ENCODE measurements at places on chromosomes 1 and 21. TPM values are rescaled to one million over a fixed set of nuclear protein-coding genes. Genes with fewer than 3 reads are reported as not detected.
A peak's percentile ranks its signal among the peaks of the same experiment; 100 is the strongest.

DNA sequence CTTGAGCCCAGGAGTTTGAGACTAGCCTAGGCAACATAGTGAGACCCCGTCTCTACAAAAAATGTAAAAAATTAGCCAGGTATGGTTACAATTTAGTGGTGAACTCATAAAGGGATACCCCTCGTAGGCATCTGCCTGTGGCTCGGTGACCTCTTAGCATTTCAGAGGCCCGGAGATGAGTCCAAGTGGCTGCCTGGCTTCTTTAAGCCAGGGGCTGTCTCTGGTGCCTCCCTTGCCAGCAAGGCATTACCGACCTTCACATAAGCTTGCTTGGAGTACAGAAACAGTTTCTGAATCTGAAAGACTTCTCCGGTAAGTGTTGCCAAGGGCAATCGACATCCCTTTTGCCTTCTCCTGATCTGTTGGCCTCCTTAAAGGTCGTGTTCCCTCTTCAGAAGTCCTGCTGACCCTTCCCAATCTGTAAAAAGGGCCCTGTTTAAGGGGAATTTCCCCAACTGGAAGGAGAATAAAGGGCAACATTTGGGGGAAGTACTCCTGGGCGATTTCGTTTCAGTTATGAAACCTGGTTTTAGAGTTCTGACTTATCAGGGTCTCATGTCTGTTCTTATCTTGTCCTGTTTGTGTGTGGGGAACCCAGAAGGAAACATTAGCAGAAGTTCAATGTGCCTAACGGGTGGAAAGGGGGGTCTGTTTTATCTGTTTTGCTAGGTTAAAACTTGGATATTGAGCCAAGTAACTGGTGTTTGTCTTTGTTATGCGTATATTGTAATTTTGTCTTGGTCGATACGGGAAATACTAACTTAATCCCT is 32.9 kb downstream of the KIFAP3 start:
- DNase-seq = no peak

- DNase-seq = peak; percentile 8
These were observed 63.4 kb downstream of the LYPLAL1 start for GRCh38 chr1:219236933-219237610.

- DNase-seq = no peak
These were observed 41.5 kb downstream of the SNX7 start for GRCh38 chr1:98702976-98703375.

DNA sequence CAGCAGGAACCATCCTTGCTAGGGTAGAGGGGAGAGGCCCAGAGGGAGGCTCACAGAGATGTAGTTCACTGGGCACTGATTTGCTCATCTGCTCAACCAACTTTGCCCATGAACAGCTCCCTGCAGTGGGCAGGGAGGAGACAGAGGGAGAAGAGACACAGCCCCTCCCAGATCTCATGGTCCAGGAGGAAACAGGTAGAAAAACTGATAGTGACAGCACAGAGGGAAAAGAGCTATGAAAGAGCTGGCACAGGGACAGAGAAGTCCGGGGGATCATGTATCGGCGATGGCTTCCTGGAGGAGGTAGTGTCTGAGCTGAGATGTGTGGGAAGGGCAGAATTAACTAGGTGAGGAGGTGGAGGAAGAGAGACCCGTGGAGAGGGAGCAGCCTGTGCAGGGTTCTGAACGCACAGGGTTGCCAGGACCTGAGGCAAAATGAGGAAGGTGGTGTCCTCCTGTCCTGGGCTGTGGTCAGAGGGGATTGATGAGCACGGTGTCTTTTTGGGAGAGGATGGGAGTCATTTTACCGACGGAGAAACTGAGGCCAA is 85.9 kb downstream of the PTPRU start:
- DNase-seq = no peak

GRCh38 chr1:212952641-212952976 is 2.3 kb downstream of the VASH2 start:
- DNase-seq = no peak

- DNase-seq = no peak
These were observed at the start of gene METTL25B for GRCh38 chr1:156727926-156728598. Gene METTL25B, plus strand, starts transcription at chr1:156728469. Its CDS starts 636 bp downstream, at chr1:156729105.

- no peak for DNase-seq
These were observed 101.6 kb upstream of the TARDBP start for GRCh38 chr1:10910681-10911489.

DNA sequence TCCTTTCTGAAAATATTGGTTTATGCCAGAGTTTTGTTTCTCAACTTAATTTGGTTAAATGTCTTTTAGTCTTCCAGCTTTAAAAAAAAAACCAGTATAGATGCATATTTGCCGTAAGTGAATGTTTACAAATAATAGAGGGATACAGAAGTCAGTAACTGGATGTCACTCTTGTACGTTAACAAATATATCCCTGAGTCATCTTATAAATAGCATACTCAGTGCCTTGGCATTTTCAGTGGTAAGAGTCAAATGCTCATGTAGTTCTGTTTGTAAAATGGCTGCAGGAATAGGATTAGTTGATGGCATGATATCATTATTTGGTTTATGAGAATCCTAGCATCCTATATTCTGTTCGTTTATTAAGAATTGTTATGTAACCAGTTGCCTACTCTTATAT is 55.4 kb downstream of the SPEN start:
- DNase-seq = no peak

GRCh38 chr1:1972976-1973715 is 30.4 kb downstream of the CFAP74 start:
- no peak for DNase-seq

DNA sequence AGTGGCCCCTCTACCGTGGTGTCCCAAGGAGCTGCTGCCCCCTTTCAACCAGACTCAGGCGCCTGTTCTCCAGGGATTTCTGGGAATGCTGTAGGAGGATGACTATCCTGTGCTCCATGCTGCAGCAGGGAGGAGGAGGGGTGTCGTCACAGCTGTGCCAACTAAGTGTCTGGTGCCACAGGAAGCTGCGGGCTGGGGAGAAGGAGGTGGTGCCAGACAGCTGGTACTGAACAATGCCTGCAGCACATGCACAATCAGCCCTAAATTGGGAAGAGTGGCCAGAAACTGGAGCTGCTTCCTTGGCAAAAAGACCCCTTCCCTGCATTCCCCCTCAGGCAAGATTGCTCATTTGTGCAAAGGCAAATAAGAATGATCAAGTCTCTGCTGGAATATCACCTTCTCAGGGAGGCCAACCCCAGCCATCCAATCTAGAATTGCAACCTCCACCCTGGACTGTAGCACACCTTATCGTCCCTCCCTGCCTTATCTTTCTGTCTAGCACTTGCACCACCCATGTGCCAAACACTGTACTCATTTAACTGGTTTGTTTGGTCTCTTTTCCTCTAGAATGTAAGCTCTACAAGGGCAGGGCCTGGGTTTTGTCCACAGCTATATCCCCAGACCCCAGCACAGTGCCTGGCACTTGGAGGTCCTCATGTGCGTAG is 33.3 kb downstream of the LAMB3 start:
- DNase-seq = no peak

- no peak for DNase-seq
These were observed 236.2 kb upstream of the KAZN start for GRCh38 chr1:14362331-14362730.

DNA sequence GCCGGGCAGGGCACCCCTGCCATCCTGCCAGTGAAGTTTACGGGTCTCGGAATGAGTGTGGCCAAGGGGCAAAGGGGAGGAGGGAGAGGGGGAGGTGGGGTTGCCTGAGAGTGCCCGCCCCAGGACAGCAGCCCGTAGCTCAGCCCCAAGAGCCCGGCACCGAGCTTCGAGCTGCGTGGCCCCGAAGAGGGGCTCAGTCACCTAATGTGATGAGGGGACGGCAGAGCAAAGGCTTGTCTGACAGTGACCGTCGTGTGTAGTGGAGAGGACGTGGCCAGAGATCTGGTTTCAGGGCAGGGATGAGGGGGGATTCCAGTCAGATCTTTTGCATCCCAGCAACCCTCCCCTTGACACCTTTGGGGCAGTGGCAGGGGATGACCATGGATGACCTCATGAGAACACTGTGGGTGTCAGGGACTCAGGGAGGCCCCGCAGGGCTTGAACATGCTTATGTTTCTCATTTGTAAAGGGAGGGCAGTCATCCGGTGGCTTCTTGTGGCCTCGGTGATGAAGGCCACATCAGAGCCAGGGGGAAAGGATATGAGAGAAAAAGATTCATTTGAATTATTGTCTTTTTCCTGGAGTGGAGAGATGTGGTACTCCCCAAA is 1.1 kb upstream of the TRPM2 start:
- no peak for DNase-seq

DNA sequence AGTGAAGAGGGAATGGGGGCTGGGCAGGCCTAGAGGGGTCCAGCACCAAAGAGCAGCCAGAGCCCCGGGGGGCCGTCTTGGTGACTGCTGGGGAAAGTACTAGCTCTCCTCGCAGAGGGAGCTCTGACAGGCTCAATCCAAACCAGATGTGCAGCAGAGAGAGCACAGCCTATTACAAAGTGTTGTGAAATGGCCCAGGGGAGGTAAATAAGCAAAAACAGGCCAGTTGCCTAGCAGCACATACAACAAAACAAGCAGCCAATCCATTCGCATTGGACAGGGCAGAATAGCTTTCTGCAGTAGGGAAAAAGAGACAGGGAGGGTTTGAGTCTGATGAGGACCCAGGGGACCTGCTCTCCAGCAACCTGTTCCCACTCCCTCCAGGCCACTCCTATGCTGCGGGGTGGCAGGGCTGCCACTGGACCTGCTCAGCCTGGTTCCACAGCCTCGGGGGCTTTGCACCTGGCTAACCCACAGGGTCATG is 239.6 kb upstream of the FGGY start:
- DNase-seq = peak; percentile 68

DNA sequence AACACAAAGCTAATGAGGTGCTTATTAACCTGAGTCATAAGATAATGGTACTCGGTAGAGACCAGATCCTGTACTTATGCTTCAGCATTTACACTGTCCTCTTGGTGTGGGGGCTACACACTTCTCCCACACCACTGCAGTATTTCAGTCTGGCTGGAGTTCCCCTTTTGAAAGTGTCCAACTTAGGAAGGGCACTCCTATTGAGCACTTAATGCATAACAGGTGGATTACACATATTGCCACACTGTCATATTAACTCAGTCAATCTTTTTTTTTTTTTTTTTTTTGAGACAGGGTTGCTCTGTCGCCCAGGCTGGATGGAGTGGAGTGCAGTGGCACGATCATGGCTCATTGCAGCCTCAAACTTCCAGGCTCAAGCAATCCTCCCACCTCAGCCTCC is 1.5 kb downstream of the GPATCH4 start:
- no peak for DNase-seq

DNA sequence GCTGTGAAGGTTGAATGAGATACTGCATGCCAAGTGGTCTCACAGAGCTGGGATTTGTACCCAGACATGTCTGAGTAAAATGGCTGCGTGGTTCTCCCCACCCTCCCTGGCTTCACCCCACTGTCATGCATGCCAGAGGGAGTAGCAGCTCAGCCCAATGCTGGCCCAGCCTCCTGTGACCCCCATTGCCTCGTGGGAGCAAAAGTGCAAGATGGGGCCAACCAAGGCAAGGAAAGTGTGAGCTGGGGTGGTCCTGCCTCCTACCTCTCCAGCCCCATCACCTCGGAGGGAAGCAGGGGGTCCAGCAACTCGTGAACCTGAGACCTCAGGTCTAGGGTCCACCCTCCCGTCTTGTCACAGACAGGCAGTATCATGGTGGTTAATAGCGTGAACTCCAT is 209.8 kb upstream of the GRIK3 start:
- DNase-seq = no peak

GRCh38 chr1:195306281-195306680 is 1302.0 kb downstream of the KCNT2 start:
- DNase-seq = no peak

- no peak for DNase-seq
These were observed 104.1 kb upstream of the TMPRSS2 start for GRCh38 chr21:41611966-41612606.

DNA sequence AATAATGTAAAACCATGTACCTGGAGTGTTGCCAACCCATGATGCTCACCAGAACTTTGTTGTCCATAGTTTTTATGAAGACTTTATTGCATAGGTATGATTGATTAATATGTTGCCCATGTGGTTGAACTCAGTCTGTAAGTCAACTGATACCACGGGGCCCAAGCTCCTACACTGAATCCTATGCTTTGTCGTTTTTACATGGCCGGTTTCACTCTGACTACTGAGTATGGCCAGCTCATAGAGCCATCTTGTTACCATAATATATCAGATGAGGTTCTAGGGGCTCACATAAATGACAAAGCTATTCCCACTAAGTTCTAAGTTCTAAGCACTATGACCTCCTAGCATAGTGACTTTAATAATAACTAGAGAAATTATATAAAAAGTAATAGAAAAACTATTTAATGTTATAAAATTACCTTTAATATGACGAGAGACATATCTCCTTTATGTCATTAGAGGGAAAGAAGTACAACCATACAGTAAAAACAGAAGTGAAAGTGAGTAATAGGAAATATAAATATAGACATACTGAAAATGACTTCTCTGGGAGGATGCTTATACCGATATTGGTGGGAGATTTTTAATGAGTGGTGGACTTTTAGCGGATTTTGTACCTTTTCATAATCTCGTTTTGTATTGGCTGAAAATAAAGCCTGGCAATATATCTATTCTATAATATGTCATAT is 983.4 kb upstream of the PRMT6 start:
- no peak for DNase-seq

Gene A3GALT2
- not detected for polyA plus RNA-seq

Gene HOOK1
- polyA plus RNA-seq = 81.9 TPM

Gene NHLH1
- polyA plus RNA-seq = 0.24 TPM

Gene PLA2G2C
- 0.11 TPM for polyA plus RNA-seq

Gene CR1L
- 1.3 TPM for polyA plus RNA-seq

Gene FCRL4
- polyA plus RNA-seq = not detected

Gene RORC
- polyA plus RNA-seq = 0.75 TPM

Gene ARMH1
- 8.8 TPM for polyA plus RNA-seq
